ENCODE measurements at places on chromosomes 3 and 15. TPM values are rescaled to one million over a fixed set of nuclear protein-coding genes. Genes with fewer than 3 reads are reported as not detected.

GRCh38 chr3:37537914-37538691, 323.6 kb upstream of the CTDSPL start:
- no peak overlapping the region for H3K4me3 ChIP-seq
- H3K4me1 ChIP-seq: no peaks in the 10 kb centered on the region
- H3K27ac ChIP-seq: no peak overlapping the region
- H3K36me3 ChIP-seq: no peaks in the 10 kb centered on the region
- H3K27me3 ChIP-seq: peaks cover 18% of the 10 kb centered on the region
- no peak for DNase-seq

DNA sequence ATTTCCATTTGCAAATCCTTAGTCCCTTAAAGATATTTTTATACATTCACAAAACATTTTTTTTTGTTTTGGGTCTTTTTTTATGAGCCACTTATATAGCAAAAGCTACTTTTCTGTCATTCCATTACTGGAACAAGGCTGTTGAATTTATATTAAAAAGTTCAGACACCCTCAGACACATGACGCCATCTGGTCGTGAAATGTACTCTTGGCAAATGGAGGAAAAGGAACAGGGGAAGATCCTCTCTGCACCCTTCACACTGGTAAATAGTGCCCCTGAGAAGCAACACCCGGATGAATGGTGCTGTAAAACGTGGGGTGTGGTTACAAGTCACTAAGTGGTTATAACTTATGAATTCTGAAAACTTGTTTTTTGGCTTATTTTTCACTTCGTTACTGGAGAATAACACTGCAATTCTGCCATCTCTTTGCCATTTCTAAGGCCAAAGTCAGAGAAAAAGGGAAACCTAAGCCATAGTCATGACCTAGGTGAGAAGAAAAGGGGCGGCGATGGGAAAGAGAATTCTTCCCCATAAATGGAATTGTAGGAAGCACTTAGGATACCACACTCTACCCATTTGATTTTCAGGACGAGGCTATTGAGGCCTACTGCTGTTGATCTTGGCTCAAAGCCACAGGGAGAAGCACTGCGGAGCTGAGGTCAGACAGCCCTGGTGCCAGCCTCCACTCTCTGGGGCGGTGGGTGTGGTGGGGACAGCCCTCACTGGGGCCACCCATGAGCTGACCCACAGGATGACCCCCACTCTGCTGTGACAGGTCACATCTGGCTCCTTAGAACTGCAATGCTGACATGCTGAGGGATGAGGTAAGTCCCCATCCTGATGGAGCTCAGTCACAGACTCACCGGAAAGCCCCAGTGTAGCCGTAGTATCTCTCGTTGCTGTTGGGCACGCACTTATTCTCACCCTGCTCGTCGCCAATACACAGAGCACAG, 21.9 kb downstream of the LTF start:
- H3K4me3 ChIP-seq: no peak overlapping the region
- H3K27me3 ChIP-seq: peaks cover 66% of the 10 kb centered on the region
- H3K27ac ChIP-seq: no peak overlapping the region
- H3K4me1 ChIP-seq: no peaks in the 10 kb centered on the region
- no peak for DNase-seq

GRCh38 chr15:64905119-64905831, 6.4 kb upstream of the ANKDD1A start:
- peaks cover 3% of the 10 kb centered on the region for H3K4me1 ChIP-seq
- DNase-seq: peak; percentile 60
- peak overlapping the region; percentile 3 for H3K4me3 ChIP-seq
- H3K27me3 ChIP-seq: no peaks in the 10 kb centered on the region
- H3K27ac ChIP-seq: peak overlapping the region; percentile 2

DNA sequence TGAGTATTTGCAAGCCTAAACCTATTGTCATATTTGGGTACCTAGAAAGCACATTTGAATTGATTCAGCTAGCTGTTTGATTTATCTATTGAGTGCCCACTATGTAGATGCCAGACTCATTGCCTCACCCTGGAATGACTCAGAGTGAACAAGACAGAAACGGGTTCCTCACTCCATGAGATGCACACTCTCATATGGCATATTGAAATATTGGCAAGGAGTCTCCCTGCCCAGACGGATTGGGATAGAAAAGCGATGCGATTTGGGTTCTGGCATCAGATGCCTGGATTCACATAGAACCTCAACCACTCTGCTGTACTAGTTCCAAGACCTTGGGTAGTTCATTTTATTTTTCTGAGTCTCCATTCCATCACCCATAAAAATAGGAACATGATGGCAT, 22.5 kb downstream of the LRRN1 start:
- DNase-seq: no peak
- no peak overlapping the region for H3K27ac ChIP-seq
- no peaks in the 10 kb centered on the region for H3K4me1 ChIP-seq
- no peak overlapping the region for H3K4me3 ChIP-seq
- no peaks in the 10 kb centered on the region for H3K36me3 ChIP-seq

GRCh38 chr3:64078966-64079365, 55.7 kb upstream of the PSMD6 start:
- no peaks in the 10 kb centered on the region for H3K27me3 ChIP-seq
- H3K27ac ChIP-seq: no peak overlapping the region
- peaks cover 6% of the 10 kb centered on the region for H3K4me1 ChIP-seq
- no peak for DNase-seq

- DNase-seq: no peak
- H3K36me3 ChIP-seq: no peaks in the 10 kb centered on the region
- H3K4me1 ChIP-seq: no peaks in the 10 kb centered on the region
- H3K27me3 ChIP-seq: no peaks in the 10 kb centered on the region
Observed at GRCh38 chr3:75886971-75887526, 101.7 kb upstream of the ZNF717 start.

GRCh38 chr3:11335056-11335608, 62.9 kb downstream of the ATG7 start:
- peaks cover 10% of the 10 kb centered on the region for H3K4me1 ChIP-seq
- H3K4me3 ChIP-seq: no peak overlapping the region
- DNase-seq: peak; percentile 81
- H3K27me3 ChIP-seq: no peaks in the 10 kb centered on the region

GRCh38 chr3:62597491-62597890, 224.1 kb upstream of the FEZF2 start:
- no peaks in the 10 kb centered on the region for H3K27me3 ChIP-seq
- no peak overlapping the region for H3K27ac ChIP-seq
- H3K36me3 ChIP-seq: no peaks in the 10 kb centered on the region
- no peak overlapping the region for H3K4me3 ChIP-seq
- peaks cover 5% of the 10 kb centered on the region for H3K4me1 ChIP-seq

The CNTN4 gene
- under 0.01 TPM for total RNA-seq

The GOLGA6A gene
- total RNA-seq: not detected
